Hematopoietic multipotent progenitor cell treated with erythropoietin and hydrocortisone succinate and interleukin-3 and kit ligand, for 8 days (in vitro differentiated cells): ENCODE measurements at places on chromosomes 16 and 17.

- DNase-seq = no peak
Measured at GRCh38 chr17:14330492-14330962, 29.6 kb downstream of the HS3ST3B1 start.

GRCh38 chr17:75824666-75825065, 19.5 kb downstream of the UNC13D start:
- DNase-seq = no peak

GRCh38 chr17:48478224-48479013, 48.4 kb upstream of the SKAP1 start:
- DNase-seq = peak; percentile 90

DNA sequence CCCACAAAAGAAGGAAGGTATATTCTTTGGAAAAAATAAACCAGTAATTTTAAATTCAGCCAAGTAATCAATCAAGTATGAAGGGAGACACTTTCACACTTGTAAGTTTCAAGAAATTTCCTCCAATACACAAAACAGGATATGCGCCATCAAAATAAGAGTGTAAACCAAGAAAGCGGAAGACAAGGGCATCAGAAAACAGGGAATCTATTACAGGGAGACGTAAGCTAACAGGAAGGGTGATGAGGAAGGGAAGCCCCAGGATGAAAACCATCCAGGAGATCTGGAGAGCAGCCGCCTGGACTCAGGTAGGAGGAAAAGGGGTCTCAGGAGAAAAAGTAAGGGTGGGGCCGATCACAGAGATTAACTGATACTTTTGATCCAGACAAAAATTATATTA, 31.8 kb upstream of the PITPNM3 start:
- DNase-seq = no peak

DNA sequence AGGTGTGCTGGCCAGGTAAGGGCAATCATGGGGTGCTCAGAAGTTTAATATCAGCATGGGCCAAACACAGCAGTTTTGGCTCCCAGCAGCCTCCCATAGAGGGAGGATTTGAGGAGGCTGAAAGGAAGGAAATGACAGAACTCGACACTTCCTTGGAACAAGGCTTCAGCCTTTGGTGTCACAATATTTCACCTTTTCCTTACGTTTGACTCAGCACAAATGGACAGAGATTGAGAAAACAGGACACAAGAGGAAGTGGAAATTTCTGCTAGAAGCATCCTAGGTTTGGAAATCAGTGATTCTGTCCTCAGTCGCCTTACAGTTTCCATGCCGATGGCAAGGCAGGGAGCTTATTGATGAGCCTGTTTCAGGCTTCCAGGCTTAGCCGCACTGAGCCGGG, 181.4 kb downstream of the MAF start:
- DNase-seq = no peak

GRCh38 chr17:63447471-63448009, 1.4 kb upstream of the CYB561 start:
- no peak for DNase-seq

- no peak for DNase-seq
Measured at GRCh38 chr17:55159251-55159650, 105.5 kb upstream of the HLF start.

DNA sequence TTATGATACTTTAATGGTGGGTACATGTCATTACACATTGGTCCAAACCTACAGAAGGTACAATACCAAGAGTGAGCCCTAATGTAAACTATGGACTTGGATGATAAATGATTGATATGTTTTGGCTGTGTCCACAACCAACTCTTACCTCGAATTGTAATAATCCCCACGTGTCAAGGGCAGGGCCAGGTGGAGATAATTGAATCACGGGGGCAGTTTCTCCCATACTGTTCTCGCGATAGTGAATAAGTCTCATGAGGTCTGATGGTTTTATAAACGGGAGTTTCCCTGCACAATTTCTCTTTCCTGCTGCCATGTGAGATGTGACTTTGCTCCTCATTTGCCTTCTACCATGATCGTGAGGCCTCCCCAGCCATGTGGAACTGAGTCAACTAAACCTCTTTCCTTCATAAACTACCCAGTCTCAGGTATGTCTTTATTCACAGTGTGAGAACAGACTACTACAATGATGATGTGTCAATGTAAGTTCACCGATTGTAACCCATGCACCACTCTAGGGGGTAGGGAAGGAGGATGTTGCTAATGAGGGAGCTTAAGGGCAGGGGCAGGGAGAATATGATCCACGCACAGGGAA, 7.0 kb upstream of the METTL22 start:
- no peak for DNase-seq

DNA sequence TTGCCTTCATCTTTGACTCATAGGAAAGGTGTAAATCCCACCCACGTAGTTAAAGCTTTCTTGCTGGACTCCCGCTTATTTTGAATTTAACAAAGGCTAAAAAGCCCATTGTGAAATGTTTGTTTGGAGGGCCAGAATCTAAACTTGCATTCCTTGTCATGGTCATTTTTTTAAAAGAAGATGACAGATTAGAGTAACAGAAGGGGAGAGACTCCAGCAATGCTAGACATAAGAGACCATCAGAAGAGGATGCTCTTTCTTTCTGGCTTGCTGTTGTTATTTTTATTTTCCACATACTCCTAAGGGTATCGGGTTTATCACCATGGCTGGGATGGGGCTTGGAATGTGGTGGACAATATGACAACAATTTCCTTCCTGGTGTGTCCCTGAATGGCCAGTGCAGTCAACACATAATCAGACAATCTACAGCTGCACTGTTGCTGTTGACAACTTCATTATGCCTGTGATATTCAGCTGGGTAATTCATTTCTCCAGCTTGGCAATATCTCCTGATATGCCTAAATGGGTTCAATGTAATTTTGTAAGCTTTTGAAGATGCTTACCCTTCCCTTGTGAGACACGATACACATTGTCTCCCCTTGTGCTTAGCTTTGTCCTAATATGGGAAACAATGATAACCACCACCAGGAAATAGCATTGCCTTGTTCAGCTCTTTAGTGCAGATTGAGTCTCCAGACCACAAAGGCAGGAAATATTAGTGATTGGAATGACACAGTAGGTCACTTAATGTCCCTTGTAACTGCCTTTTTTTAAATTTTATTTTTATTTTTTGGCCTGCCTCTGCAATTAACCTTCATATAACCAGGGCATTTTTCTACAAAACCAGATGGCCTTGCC, 164.3 kb downstream of the ANKFN1 start:
- DNase-seq = no peak

- no peak for DNase-seq
Measured at GRCh38 chr17:62664336-62665120, 37.1 kb downstream of the MRC2 start.

DNA sequence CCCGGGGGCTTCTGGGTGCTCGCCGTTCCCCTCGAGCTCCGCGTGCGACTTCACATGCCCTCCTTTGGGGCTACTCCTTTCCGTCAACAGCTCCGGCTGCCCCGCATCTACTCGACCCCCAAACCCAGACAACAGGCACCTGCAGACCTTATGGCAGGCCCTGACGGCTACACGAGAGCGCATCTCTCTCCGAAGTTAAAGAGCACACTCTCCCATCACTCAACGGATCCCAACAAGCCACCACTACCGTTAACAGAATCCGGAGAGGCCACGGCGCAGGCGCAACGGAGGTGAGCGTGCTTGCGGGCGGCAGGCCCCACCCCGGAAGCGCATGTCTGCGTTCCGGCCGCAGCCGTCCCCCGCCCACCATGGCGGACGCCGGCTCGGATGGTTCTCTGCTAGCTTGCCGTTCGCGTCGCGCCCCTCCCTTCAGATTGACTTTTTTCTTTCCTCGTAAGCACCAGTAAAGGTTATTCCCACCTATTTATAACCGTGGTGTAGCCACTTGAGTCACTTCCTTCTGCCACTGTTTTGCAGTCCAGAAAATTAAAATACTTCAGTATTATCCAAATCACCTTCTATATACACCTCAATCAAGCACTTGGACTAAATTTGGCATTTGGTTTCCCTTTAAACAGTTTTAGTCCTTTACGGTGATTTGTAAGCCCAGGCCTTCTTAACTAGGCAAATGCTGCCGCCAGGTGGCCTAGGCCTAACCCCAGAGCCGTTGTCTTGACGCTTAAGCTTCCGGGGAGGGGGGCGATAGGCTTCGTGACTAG, at the start of gene POLG2:
Gene POLG2 (minus strand): TSS at position 269 of the 779 bp plus-strand sequence. CDS start 86 bp downstream, at position 183.
- DNase-seq = peak; percentile 94

- no peak for DNase-seq
Measured at GRCh38 chr16:15459791-15460190, 25.4 kb downstream of the BMERB1 start.

DNA sequence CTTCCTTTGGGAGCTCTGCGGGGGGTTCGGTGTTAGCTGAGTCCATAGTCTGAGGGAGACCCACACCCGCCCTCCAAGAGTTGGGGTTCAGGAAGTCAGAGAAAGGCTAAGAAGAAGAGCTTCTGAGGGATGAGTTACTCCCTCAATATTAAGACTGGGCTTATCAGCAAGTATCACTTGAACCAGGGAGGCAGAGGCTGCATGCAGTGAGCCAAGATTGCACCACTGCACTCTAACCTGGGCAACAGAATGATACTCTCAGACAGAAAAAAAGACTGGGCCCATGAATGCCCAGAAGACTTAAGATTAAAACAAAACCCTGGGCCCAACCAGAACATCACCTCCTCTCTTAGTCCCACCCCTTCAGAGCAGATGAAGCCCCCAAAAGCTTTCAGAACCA, 6.0 kb downstream of the NKIRAS2 start:
- DNase-seq = peak; percentile 65

DNA sequence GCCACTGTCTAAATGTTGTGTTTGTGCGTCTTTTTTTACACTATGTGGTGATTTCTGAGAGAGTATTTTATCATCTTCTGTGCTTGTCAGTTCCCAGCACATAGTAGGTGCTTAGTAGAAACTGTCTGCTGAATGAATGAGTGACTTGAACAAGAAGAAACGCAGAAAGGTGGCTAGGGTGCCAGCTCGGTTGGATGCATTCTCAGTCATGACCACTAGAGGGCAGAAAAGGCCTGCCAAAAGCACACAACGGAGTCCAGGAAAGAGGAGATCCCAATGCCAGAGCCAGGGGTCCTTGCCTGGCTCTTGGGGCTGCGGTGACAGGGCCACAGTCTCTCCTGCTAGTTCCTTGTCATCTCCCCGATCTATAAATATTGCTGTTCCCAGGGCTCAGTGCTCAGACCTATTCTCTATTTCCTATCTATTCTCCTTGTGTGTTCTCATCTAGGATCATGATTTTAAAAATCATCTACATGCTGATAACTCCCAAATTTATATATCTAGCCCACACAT, 57.3 kb upstream of the CCL1 start:
- DNase-seq = peak; percentile 74

GRCh38 chr17:34993031-34993430, 12.7 kb downstream of the LIG3 start:
- no peak for DNase-seq

- DNase-seq = no peak
Measured at GRCh38 chr17:8875957-8876356, 8.5 kb upstream of the PIK3R6 start.

- DNase-seq = no peak
Measured at GRCh38 chr16:10984509-10984908, 40.1 kb downstream of the CLEC16A start.

GRCh38 chr17:32283745-32284201, 18.1 kb downstream of the RHBDL3 start:
- no peak for DNase-seq

GRCh38 chr17:74544991-74545842, 698 bp downstream of the CD300C start:
- no peak for DNase-seq

DNA sequence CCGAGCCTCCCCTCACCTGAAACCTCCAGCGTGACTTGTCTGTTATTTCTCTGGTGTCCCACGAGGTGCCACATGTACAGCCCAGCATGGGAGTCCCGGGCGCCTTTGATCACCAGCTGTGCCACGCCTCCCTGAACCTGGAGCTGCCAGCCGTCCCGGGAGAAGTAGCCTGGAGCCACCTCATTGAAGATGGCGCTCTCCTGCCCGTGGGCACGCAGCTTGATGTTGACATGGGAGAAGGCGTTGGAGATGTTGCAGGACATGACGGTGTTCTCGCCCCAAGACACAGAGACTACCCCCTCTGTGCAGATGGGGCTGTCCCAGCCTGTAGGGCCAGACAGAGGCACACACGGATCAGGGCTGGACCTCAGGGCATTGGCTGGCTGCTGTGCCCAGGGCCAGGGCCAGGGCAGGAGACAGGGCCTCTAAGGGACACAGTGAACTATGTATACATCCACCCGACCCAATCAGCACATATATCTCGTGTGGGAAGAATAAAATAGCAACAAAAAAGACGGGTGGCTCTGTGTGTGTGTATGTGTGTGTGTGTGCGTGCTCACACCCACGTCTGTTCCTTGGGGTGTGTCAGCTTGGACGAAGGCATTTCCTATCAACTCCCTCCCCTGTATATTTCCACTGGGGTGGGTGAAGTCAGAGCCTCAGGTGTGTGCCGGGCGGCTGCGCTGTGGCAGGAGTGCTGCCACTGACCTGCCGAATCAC, 7.3 kb upstream of the CD7 start:
- no peak for DNase-seq

- DNase-seq = peak; percentile 74
Measured at GRCh38 chr16:24253192-24253591, 2.9 kb upstream of the CACNG3 start.

DNA sequence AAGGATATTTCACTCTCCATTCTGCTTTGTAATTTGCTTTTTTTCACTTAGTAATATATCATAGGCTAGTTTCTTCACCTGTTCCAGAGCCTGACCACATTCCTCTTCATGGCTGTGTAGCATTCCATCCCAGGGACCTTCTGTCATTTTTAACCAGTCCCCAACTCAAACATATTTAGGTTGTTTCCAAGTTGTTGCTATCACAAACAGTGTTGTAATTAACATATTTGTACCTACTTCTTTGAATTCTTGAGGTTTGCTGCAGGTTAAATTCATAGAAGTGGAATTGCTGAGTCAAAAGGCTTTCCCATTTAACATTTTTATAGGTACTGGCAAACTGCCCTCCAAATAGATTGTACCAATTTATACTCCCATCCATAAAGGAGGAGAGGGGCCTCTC, 65.1 kb upstream of the MED9 start:
- no peak for DNase-seq

DNA sequence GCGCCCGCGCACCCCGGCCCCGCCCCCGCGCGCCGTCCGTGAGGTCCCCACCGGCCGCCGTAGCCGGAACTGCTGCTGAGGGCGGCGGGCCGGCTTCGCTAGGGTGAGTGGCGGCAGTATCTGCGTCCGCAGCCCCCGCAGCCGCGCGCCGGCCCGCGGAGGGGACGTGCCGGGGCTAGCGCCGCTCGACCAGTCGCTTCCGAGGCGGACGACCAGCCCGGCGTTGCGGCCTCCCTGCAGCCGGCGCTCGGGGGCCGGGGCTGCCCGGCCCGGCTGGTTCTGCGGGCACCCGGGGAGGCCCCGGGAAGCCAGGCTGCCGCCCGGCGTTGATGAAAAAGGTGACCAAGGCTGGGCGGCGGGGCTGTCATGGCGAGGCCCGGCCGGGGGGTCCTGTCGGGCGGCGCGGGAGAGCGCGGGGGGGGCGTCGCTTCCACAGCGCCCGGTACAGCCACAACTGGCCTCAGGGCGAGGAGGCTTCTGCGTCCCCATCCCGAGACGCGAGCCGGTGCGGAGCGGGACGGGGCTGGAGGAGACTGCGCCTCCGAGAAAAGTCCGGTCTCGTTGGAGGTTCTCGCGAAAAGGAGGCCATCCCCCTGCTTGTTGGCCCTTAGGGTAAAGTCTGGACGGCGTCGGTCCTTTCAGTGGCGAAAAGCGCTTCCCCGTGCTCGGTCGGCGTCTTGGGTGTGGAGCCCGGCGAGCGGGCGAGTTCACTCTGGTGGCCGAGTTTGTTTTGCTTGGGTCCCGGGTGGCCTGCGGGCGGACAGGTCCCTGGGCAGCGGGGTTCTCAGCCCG, at the start of gene CRAMP1:
Gene CRAMP1 (plus strand): TSS at position 41 of the 792 bp plus-strand sequence. CDS start 2,280 bp downstream, outside the sequence.
- peak; percentile 11 for DNase-seq
